Large intestine (tissue), 12 donors: ENCODE measurements at places on chromosomes 16 and 17. TPM values are rescaled to one million over a fixed set of nuclear protein-coding genes. Genes with fewer than 3 reads are reported as not detected.

DNA sequence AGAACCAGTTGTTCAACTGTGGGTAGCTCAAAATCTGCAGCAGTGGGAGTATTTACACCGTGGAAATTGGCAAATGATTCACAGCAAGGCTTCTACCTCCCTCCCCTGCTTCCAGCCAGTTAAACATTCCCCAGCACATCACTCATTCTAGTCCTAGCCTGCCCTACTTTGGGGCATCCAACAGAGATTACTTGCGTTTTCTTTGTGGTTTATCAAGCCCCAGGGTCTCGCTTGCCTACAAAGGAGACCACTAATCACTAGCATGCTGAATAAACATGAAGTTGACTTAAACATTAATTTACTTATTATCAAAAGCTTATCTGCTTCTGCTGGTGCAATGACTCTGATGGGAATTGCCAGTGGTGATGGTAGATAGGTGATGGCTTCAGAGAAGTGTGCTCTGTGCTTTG is 94.5 kb downstream of the MARF1 start:
- no peak for DNase-seq

GRCh38 chr16:31357324-31358109 is 2.5 kb downstream of the ITGAX start:
- DNase-seq: no peak

- no peak for DNase-seq
Observed at GRCh38 chr16:27759967-27760788, 210.2 kb downstream of the KATNIP start.

Gene FAM20A
- 10.2 TPM for polyA plus RNA-seq

Gene CES3
- 16.0 TPM for polyA plus RNA-seq

Gene PRSS8
- 252 TPM for polyA plus RNA-seq
